Endothelial cell of umbilical vein (primary cell): ENCODE measurements at places on chromosomes 6 and 20. TPM values are rescaled to one million over a fixed set of nuclear protein-coding genes. Genes with fewer than 3 reads are reported as not detected.

DNA sequence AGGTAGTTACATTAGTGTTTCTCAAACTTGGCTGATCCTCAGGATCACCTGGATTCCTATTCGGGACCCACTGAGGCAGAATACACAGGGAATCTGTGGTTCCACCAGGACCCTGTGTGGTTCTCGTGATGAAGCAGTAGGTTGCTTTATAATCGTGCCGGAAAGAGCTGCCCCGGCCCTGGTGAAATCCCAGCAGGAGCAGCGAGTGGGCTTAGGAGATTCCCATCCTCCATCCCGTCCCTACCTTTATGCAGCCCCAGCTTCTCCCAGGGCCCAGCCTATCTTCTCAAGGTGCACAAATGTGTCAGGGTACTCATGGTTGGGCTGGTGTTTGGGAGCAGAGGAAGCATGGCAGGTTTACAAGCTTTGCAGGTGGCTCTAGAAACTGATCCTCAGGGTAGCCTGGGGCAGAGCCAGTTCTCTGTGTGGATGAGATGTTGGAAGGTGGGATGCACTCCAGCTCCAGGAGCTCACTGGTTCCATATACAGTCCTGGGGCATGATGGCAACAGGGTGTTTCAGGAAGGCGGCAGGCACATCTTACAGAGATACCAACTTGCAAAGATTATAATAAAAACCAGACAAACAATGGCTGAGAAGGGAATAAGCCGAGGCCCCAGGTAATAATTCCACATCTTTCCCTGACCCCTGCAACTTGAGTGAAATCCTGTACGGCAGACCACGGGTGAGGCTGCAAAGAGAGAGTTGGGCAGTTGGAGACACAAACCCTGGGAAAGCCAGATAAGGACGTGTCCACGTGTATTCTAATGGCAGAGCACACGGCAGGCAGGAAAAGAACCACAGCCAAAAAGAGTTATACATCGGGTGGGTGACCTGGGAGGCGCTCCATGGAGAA, 5.9 kb downstream of the SLC22A1 start:
- no peak for DNase-seq

GRCh38 chr6:12314751-12315150, 24.6 kb downstream of the EDN1 start:
- DNase-seq, result no peak

DNA sequence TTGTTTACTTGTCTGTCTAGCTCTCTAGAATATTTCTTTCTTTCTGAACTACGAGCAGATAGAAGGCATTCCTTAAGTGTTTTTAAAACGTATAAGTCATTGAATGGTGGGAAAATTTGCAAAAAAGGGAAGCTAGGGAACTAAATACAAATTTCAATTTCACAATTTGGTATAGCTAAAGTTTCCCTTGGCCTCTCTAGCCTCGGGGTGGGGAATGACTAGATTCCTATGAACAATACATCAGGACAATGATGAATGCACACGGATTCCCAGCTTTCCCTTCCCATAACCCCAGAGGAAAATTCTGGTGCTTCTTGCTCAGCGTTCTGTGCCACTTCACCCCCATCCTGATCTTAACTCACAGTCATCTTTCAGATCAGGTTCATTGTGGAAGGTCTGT, 113.3 kb upstream of the ASF1A start:
- no peak for DNase-seq

DNA sequence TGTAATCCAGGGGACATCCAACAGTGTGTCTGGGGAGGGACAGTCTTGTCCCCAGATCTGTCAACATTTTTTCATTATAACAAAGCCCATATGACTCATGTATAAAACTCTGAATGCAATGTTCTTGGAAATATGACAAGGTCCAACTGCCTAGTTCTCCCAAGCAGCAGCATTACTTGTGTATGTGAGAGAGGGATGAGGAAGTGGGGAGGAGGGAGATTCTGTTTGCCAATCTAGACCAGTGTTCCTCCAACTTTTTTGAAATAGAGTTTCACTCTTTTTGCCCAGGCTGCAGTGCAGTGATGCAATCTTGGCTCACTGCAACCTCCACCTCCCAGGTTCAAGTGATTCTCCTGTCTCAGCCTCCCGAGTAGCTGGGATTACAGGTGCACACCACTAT, 394.8 kb downstream of the DHX35 start:
- DNase-seq, result no peak

DNA sequence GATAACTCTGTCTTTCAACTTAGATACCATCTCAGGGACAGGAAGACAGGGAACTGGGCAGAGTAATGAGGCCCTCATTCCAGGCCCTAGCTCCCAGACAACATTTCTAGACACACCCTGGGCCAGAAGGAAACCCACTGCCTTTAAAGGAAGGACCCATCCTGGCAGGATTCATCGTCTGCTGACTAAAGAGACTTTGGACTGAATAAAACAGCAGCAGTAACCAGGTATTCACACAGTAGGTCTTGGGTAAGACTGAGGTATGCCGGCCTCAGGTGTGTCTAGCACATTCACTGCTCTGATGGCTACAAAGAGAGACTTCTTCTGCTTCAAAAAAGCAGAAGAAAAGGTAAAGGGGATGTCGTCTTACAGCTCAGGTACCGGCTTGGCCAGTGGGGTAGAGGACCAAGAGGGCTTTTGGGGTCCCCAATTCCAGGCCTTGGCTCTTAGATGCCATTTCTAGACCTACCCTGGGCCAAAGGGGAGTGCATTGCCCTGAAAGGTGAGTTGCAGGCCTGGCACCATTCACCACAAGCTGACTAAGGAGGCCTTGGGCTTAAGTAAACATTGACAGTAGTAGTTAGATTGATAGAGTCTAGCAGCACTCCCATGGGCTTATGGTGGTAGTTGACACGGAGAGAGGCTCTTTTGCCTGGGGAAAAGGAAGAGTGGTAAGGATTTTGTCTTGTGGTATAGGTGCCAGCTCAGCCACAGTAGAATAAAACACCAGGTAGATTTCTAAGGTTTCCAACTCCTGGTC, 13.4 kb downstream of the SNX14 start:
- DNase-seq, result no peak

DNA sequence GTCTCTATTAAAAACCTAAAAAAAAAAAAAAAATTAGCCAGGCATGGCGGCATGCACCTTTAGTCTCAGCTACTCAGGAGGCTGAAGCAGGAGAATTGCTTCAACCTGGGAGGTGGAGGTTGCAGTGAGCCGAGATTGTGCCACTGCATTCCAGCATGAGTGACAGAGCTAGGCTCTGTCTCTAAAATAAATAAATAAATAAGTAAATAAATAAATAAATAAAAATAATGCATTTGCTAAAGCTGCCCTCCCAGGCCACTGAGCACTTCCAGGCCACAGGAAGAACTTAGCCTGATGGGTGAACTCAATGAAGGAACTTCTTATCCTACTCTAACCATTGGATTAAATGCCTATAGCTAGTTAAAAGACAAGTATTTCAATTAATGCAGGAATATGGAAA, 104.9 kb downstream of the SYNDIG1 start:
- DNase-seq, result no peak

DNA sequence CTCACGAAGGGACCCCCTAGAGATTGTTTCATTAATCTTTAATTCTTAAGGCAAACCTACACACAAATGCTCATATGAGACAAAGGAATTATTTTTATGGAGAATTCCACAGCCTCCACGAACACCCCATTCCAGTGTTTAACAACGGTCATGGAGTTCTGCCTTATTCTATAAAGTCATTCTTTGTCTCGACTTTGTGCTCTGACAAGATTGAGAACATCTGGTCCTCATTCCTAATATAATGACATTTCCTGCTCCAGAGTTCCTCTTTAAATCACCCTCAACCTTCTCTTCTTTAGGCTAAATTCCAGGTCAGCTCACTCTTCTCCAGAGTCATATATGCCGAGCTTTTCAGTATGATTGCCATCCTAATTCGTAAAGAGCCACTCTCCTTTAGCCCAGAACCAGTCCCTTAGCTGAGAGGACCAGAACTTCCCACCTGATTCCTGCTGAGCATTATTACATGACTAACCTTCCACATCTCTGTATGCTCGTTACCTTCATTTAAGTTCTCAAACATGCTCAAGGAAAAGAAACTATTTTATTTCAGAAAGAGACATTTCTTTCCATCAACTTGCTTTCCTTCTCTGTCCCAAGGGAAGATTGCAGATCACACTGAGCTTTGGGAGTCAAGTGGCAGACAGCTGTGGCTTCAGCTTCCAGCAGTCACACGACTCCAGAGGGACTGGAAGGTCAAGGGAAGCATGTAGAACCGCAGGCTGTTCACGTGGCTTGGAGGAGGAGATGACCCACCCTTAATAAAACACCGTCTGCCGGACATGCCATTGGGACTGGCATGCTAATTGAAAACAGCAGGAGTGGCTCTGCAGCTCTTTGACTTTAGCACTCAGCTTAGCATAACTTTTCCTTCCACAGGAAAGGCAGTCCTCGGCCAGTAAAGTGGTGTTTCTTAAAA, 467.1 kb upstream of the HSF2 start:
- DNase-seq, result peak; percentile 86

- no peak for DNase-seq
Measured at GRCh38 chr6:151340219-151340978, 51.0 kb downstream of the ZBTB2 start.

DNA sequence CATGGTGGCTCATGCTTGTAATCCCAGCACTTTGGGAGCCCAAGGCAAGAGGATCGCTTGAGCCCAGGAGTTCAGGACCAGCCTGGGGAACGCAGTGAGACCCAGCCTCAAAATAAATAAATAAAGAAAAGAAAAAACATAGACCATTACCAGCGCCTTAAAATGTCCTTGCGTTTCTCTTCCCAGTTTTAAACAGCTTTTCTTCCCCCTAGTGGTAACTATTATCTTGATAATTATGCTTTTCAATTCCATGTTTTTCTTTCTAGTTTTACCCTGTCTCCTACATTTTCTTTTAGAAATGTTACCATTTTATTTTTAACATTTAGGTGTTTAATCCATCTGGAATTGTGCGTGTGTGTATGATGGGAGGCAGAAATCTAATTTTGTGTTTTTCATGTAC, 24.4 kb downstream of the DNAH8 start:
- peak; percentile 15 for DNase-seq

DNA sequence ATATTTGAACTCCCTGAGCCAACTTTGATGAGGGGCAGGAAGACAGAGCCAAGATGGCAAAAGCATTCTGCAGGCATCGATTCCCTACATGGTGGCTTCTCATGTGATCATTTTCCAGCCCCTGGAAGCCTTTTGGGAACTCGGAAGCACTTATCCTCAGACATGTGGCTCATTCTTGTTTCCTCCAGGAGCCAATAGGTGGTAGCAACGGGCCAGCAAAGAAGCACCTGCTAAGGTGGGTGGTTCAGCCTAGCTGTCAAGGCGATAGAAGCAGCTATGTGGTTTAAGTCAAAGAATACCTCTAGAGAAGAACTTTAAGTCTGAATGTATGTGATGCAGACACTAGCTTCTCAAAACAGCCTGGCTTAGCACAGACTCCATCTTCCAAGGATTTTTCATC, 64.9 kb upstream of the PAX1 start:
- DNase-seq, result no peak

SLC35B2 gene
- 53.4 and 53.9 TPM in 2 replicates for total RNA-seq

GRCh38 chr6:12150812-12151432, 138.8 kb downstream of the HIVEP1 start:
- DNase-seq, result no peak

GRCh38 chr20:57000441-57000968, 265.9 kb downstream of the BMP7 start:
- no peak for DNase-seq

MYB gene
- 0.53 and 0.58 TPM in 2 replicates for total RNA-seq

MAPK13 gene
- 8.2 and 11.6 TPM in 2 replicates for total RNA-seq

GRCh38 chr6:151763938-151764680, 43.4 kb upstream of the ESR1 start:
- peak; percentile 86 for DNase-seq
